OCI-M1 (cell line): ENCODE measurements at places on chromosomes 6 and 20.

DNA sequence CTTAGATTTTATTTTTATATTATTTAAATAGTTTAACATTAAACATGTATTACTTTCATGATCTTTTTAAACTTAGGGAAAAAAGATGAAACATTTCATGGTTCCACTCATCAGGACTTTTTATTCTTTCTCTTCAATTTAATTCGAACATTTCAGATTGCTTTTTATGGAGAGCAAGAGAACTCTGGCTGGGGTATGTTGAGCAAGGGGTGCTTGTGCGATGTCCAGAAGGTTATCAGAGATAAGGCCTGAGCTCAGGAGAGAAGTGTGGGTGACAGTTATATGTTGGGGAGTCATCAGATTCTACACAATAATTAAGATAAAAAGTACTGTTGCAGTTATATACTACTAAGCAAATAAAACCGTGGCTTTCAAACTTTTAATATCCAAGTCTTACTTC, 37.5 kb downstream of the FKBP5 start:
- peak; percentile 64 for DNase-seq

GRCh38 chr6:155481215-155481614, 25.6 kb upstream of the NOX3 start:
- DNase-seq, result no peak

DNA sequence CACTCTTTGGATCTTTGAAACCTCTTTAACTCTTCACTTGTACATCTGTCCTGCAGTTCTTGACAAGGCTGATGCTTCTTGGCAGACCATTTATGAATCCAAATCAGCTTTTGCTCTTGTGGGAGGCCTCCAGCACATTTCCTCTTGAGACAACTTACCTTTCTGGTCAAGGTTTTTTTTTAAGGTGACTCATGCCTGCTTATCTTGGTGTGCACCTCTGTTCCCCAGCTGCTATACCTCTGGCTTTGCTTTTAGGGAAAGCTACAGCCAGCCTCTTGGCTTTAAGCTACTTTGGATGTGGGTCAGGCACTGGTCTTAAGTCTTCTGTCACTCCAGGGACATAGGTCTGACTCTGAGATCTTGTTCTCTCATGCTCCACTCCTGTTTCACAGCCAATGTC, 106.5 kb downstream of the PHF3 start:
- DNase-seq, result no peak

DNA sequence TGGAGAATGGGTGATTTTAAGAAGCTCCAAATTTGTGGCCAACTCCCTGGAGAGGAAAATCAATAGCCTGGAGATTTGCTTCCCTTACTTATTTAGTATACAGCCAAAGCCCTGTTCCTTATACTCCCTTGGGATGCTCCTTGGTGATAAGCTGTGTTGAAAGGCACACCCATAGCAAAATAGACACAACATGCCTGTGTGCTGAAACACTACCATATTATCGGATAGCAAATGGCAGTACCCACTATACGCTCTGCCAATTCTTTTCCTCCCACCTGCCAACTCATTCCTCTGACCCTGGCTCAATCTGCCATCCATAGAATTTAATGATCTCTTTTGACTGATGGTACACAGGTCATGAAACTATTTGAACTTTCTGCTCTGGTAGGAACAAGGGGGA, 98.2 kb downstream of the CLIC5 start:
- no peak for DNase-seq

- no peak for DNase-seq
Measured at GRCh38 chr6:167244991-167245390, 46.1 kb upstream of the UNC93A start.

- DNase-seq, result peak; percentile 93
Measured at GRCh38 chr6:26286168-26286877, 78.7 kb upstream of the BTN3A2 start.

DNA sequence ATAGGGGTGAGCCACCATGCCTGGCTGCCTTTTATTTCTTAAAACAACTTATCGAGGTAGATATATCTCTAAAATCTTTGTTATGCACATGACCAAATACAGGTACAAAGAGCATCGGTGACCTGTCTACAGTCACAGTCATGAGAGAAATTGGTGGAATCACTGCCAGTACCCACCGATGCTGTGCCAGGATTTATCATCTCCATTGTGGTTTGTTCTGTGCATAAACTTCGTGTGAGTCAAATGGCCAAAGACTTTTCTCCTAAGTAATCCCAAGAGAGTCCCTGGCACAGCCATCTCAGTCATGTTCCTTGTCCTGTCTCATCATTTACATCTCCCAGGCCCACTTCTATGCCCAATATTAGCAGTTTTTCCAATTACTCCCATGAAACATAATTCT, 9.0 kb downstream of the GSTA3 start:
- DNase-seq, result no peak

GRCh38 chr6:150018846-150019580, 6.3 kb downstream of the RAET1L start:
- DNase-seq, result no peak

- no peak for DNase-seq
Measured at GRCh38 chr6:96450770-96451130, 70.9 kb upstream of the UFL1 start.

DNA sequence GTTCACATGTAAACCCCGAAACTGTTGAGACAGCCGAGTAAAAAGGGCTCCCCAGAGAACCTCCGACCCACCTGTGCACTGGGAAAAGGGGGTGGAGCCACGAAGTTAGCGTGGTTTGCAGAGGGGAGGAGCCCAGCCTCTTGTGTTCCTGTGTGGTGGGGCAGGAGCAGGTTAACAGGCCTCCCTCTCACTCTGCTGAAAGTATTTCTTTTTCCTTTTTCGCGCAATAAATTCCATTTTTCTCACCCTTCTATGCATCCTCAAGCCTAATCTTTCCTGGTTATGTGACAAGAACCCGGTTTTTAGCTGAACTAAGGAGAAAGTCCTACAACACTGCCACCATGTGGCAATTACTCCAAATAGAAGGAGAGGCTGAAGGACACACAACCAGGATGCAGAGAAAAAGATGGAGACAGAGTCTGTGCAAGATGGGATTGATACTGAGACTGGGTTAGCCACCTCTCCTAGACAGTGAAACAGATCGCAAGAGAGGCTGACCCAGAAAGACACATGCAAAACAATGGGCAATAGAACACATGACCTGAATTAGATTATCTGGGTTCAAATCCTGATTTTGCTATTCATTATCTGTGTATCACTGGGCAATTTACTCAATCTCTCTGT, 168.7 kb upstream of the PRSS16 start:
- peak; percentile 86 for DNase-seq

DNA sequence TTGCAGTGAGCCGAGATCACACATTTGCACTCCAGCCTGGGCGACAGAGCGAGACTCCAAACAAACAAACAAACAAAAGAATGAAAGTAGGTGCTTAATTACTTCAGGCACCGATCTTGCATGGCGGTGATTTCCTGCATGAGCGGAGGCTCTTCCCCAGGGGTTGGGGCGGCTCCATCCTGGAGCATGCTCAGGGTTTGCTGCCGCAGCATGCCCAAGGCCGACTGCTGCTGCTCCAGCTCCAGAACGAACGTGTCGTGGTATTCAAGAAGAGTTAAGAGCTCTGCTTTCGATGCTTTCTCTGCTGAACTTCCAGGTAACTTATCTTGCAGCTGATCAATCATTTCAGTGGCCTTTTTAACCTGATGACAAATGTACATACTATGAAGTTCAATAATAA, 313.8 kb downstream of the SYNE1 start:
- DNase-seq, result no peak

DNA sequence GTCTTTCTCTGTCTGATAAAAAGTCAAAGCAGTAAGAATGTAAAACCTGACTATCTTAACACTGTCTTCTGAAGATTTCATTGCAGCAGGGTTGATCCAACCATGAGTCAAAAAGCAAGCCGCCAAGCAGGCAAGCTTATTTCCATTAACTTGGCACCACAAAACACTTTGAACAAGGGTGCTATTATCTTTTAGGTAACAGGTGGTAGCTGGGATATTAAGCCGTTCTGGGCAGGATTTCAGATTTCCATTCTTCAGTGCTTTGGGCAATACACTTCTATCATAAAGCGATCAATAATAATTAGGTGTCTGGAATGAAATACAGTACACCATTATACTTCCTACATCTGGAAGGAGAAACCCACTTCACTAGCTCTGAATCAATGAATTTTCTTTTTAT, 181.9 kb downstream of the TBC1D7 start:
- DNase-seq, result no peak

DNA sequence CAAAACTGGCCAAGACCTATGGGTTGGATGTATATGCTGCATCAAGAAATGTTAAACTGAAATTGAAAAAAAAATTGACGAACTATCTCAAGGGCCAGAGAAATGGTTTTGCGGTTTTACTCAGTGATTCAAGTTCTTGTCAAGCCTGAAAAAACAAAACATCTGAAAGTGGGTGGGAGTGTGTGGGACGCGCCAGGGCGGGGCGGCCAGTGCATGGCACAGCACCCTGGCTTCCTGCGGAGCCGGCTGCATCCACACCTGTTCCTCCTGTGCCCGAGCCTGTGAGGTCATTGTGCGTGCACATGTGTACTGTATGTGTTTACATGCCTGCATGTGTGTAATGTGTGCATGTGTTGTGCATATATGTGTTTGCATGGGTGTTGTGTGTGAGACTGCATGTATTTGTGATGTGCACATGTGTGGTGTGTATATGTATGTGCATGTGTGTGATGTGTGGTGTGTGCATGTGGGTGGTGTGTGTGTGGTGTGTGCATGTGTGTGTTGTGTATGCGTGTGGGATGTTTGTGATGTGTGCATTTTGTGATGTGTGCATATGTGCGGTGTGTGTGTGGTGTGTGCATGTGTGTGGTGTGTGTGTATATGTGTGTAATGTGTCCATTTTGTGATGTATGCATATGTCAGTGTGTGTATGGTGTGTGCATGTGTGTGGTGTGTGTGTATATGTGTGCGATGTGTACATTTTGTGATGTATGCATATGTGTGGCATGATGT, 59.8 kb downstream of the CDH4 start:
- no peak for DNase-seq

GRCh38 chr20:60750909-60751308, 501.2 kb upstream of the CDH4 start:
- DNase-seq, result no peak

DNA sequence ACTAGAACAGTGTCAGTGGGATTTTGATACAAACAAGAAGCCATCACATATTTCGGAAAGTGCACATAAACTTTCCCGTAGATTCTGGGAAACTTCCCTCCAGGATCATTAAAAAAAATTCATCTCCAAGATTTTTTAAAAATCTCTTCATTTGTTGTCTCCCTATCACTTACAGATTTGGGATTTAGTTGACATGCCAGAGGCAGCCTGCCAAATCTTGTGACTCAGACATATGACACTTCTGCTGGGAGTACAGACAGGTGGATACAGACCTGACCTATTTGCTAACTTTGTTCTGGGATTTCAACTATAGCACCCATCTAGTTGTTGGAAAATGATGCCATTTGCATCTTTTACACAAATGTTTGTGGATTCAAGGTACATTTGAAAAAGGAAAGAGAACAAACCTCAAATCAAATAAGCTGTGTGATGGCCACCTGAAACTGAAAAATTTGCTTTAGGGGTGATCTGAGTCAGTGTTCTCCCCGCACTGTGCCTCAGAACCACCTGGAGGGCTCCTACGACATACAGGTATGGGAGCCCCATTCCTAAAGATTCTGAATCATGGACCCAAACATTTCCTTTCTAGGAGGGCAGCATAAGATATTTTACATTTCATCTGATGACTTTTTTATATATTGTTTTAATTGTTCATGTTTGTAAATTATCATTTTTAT, 21.9 kb upstream of the CD2AP start:
- no peak for DNase-seq

- peak; percentile 98 for DNase-seq
Measured at GRCh38 chr6:26251354-26252076, 113.5 kb upstream of the BTN3A2 start.

- DNase-seq, result no peak
Measured at GRCh38 chr20:38651562-38651961, 50.0 kb downstream of the ARHGAP40 start.

- DNase-seq, result no peak
Measured at GRCh38 chr6:99219788-99220187, 129.7 kb downstream of the FAXC start.

DNA sequence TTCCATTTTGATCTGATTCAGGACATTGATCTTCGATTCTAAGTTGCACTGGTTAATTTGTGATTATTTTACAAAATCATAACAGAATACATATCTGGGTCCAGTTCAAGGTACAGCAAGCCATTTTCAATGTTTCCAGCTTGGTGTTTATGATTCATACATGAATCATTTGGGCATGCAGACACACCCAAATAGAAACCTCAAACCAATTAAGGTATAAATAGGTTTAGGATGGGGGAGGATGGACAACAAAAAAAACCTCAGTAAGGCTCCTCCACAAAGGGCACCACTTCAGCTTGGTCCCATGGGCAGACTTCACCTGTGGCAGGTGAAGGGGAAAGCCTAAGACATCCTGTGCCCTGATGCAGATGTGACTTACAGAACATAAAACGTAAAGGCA, 192.7 kb downstream of the KHDC1L start:
- DNase-seq, result no peak

- DNase-seq, result peak; percentile 77
Measured at GRCh38 chr6:146878168-146878951, 279.6 kb downstream of the ADGB start.

GRCh38 chr20:38854654-38855066, 49.2 kb downstream of the PPP1R16B start:
- DNase-seq, result peak; percentile 14

DNA sequence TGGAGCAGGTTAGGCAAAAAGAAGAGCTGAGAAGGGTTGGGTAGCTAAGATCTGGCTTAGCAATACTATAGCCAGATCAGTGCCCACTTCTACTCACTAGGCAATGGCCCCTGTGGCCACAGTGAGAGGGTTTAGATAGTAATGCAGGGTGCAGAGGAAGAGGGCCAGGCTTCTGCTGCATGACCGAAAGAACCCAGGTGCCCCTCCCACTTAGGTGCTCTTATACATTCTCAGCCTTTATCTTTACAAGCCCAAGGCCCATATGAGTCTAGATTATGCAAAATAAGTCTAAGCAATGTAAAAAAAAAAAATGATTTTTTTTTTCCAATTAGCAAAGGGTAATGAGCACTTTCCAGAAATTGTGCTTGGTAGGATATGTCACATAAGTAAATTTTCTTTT, 171.3 kb downstream of the CD24 start:
- DNase-seq, result no peak
